NCI-H1436 (cell line): ENCODE measurements at places on chromosomes 12 and 14.

- no peak for DNase-seq
Measured at GRCh38 chr14:50067723-50068495, 48.5 kb downstream of the VCPKMT start.

DNA sequence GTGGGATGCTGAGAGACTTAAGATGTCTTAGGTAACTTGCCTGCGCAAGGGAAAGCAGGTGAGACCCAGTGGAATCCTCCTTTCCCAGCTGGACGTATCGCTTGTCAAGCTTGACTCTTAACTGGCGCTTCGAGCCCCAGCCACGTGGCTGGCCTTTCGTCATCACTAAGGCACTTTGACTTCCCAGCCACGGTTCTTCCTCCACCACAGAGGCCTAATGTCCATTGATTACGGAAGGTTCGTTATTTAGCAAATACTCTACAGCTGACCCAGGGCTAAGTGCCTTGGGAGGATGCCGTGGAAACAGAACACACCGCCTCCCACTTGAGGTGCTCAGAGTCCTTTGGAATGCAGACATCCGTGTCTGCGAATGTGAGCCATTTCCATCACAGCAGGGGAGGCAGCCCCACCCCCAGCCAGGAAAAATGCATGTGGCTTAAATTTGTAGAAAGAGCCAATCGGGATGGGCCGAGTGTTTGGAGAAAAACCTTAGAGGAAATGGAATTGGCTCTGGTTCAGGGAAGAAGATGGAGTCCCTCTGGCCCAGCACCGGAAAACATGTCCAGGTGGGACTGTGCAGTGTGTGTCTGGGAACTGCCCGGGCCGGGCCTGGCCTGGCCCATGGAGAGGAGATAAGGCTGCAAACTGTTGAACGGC, 115.7 kb downstream of the PLXNC1 start:
- no peak for DNase-seq

GRCh38 chr12:13135371-13136178, 32.1 kb upstream of the GSG1 start:
- DNase-seq, result no peak

DNA sequence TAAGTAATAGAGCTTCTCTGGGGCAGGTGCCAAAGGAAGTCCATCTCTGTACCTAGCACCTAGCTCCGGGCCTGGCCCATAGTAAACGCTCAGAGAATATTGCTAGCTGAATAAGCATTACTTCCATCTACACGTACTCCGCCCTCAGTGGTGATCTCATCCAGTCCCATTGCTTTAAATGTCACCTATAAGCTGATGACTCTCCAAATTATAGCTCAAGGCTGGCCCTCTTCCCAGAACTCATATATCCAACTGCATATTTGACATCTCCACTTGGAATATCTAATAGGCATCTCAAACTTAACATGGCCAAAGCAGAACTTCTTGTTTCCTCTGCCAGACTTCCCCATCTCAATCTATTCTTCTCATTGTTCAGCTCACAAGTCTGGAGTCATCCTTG, 6.9 kb upstream of the DYNLL1 start:
- no peak for DNase-seq

GRCh38 chr12:3772380-3772779, 19.5 kb upstream of the CRACR2A start:
- DNase-seq, result no peak
